ENCODE measurements at places on chromosomes 11 and 22. TPM values are rescaled to one million over a fixed set of nuclear protein-coding genes. Genes with fewer than 3 reads are reported as not detected.

FAM118A gene
- 104 TPM for total RNA-seq

DNA sequence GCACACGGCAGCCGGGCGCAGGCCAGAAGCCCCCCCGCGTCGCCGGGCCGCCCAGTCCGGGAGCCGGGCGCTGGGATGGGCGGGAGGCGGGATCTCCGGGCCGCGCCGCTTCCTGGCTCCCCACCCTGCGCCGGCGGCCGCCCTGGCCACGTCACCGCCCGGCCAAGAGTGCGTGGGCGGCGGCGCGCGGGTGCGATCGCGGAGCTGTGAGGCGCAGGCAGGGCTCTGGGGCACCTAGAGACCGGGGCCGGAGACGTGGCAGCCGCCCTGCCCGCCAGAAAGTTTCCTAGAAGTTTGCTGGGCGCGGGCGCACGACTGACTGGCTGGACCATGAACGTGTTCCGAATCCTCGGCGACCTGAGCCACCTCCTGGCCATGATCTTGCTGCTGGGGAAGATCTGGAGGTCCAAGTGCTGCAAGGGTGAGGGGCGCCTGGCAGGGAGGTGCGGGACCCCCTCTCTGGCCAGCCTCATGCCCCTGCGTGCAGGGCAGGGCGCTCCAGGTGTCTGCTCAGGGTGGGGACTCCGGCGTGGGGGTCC, at the start of gene KDELR3:
Gene KDELR3 (plus strand): TSS at position 193 of the 539 bp plus-strand sequence. CDS start 138 bp downstream, at position 331.
- DNase-seq: peak; percentile 85

DNA sequence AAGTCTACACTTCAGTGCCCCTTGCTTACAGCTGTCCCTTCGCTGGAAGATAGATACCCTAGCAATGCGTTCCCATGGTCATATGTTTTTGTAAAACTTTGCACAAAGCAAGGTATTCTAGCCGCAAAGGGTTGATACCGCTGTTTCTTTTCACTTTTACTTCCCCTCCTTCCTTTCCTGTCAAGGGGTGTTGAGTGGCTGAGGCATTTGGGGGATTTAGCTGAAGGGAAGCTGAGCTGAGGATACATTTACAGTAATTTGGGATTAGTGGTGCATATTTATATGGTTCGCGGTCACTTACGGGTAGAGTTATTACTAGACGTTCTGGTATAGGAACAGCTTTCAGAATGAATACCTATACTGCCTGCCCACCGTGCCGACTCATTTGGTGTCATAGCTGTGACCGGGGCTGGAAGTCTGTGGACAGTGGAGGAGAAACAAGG, 86.9 kb upstream of the WNT11 start:
- DNase-seq: no peak

GRCh38 chr11:5666402-5666793, 18.5 kb downstream of the TRIM5 start:
- no peak for DNase-seq

GRCh38 chr11:67504005-67504949, 886 bp downstream of the PITPNM1 start:
- peak; percentile 58 for DNase-seq

CNIH2 gene
- total RNA-seq: 2.7 TPM

MMP1 gene
- total RNA-seq: not detected

DNA sequence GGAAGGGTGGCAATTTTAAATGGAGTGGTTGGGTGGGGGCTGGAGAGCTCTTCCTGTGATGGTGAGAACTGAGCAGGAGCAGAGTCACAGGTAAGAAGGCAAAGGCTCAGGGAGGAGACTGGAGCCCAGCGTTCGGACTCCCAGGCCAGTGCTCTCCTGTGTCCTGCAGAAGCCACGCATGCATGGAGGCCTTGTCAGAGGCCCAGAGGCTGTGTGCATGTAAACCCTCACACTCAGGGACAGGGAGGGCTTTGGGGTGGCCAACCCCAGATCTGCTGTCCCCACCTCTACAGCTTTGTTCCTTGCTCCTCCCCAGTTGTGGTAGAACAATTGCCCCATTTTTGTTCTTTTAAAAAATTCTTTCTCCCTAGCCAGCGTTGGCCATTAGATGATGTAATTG, 130.4 kb upstream of the PARVA start:
- DNase-seq: peak; percentile 36

FAM168A gene
- 32.4 TPM for total RNA-seq

DNA sequence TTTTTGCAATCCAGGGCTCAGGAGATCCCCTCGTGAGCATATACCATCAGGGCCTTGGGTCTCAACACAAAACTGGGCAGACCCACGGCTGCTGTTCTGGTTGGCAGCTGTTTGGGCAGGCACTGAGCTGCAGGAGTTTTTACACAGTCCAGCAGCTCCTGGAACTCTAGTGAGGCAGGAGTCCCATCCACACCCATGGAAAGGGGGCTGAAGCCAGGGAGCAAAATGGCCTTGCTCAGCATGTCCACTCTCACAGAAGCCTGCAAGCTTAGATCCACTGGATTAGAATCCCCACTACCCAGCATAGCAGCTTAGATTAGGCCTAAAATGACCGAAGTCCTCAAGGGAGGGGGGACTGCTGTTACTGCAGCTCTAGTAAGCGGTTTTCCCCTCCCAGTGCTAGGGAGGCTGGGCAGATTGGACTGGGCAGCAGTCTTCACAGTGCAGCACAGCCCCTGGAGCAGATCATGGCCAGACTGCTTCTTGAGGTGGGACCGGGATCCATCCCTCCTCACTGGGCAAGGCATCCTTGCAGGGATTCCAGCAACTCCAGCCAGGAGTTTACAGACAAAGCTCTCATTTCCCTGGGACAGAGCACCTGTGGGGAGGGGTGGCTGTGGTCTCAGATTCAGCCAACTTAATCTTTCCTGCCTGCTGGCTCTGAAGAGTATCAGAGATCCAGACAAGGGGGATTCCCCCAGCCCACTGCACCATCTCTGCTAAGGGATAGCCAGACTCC, 36.4 kb upstream of the CARD16 start:
- no peak for DNase-seq

MPEG1 gene
- total RNA-seq: not detected

GRCh38 chr22:46052801-46053562, 76.0 kb upstream of the WNT7B start:
- no peak for DNase-seq

- no peak for DNase-seq
Measured at GRCh38 chr11:8329336-8329735, 65.7 kb upstream of the LMO1 start.
